Activated T-cell treated with anti-CD3 and anti-CD28 coated beads for 24 hours (primary cell): ENCODE measurements at places on chromosomes 7 and 10.

DNA sequence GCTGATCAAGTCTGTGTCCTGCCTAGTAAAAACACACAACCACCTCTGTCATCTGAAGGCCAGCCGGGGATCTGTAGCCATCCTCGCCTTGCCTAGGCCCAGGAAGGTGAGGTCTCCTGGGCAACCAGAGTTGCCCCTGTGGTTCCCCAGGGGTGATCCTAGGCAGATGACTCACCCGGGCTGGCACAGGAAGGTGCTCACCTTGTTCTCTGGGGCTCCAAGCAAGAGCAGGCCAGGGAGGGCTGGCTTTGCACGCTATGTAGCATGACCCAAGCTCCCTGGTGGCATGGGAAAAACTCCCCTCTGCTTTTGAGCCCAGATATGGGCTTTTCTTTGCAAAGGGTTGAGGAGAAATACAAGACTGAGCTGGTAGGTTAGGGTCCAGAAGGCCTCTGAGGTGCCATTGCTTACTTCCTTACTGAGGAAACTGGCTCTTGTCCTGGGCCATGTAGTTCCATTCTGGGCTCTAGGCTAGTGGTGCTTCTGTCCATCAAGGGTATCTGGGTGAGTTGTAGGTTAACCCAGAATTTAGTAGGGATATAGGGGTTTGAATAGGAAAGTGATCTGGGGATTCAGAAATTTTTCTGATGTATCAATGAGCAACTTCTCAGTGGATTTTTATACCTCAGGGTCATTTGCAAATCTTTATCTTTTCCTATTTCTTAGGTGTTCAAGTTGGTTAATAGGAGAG lies 112.0 kb downstream of the NT5C2 start:
- DNase-seq: no peak

DNA sequence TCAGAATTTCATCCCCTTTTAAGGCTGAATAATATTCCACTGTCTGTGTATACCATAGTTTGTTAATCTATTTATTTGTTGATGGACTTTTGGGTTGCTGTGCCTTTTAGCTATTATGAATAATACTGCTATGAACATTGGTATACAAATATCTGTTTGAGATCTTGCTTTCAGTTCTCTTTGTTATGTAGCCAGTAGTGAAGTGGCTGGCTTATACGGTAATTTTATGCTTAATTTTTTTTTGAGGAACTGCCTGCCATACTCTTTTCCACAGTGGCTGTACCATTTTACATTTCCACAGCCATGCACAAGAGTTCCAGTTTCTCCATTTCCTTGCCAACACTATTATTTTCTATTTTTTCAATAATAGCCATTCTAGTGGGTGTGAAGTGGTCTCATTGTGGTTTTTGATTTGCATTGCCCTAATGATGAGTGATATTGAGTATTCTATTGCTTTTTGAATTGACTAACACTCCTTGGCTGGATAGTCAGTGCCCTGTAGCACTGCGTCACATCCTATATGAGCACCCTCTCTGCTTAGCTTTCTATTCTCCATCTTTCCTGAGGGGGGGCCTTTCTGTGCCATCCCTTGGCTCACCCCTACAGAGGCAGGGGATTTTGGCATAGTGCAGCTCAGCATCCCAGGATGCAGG lies 29.4 kb upstream of the RAPGEF5 start:
- DNase-seq: no peak

DNA sequence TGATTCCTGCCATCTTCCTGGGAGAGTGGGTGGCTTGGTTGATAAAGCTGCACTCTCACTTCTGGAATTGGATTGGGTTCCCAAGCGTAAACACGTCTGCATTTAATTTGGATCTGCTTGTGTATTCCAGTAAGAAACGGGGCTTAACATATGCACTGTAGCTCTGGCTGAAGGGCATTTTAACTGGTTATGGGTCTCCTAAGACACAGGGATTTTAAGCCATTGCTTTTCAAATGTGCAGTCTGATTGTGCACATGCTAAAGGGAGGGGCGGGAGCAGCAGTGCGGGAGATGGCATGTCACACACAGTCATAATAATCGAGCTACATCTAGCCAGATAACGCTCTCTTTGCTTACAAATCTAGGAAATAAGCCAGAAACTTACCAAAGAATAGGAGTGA lies 247.3 kb upstream of the LYZL1 start:
- no peak for DNase-seq

GRCh38 chr10:21705828-21706176 lies 171.8 kb downstream of the MLLT10 start:
- no peak for DNase-seq

DNA sequence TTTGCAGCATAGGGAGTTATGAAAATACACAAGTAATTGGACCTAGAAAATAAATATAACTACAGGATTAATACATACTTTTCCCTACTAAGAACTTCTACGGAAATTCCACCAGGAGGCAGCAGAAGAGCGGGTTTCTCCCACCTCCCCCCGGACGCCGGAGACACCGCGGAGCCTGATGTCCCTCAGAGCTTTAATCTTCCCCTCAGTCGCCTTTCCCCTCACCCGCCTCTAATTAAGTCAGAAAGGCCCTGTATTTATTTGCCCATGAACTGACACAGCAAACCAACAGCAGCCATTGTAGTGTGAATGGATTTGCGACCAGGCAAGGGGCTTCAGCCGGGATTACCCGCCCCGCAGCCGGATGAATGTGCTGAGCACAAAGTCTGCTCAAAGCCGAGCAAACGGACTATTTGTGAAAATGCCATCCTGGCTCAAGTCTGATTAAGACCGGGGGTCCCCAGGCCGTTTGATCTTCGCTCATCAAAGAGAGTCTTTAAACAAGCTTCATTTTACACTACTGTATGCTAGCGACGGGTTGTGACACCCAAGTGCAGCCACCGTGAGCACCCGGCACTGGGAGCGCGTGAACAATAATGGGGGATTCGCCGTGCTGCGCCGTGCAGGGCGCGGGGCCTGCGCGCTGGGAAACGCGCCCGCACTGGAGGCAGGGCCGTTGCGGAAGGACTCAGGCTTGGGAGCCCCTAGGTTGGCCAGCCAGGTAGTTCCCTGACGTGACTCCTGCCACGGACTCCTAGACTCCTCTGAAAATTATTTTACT lies 5.6 kb upstream of the DKK1 start:
- no peak for DNase-seq

- no peak for DNase-seq
Observed at GRCh38 chr10:16854623-16855022, 37.4 kb upstream of the RSU1 start.

GRCh38 chr10:58157076-58157766 lies 110.5 kb downstream of the IPMK start:
- DNase-seq: no peak

DNA sequence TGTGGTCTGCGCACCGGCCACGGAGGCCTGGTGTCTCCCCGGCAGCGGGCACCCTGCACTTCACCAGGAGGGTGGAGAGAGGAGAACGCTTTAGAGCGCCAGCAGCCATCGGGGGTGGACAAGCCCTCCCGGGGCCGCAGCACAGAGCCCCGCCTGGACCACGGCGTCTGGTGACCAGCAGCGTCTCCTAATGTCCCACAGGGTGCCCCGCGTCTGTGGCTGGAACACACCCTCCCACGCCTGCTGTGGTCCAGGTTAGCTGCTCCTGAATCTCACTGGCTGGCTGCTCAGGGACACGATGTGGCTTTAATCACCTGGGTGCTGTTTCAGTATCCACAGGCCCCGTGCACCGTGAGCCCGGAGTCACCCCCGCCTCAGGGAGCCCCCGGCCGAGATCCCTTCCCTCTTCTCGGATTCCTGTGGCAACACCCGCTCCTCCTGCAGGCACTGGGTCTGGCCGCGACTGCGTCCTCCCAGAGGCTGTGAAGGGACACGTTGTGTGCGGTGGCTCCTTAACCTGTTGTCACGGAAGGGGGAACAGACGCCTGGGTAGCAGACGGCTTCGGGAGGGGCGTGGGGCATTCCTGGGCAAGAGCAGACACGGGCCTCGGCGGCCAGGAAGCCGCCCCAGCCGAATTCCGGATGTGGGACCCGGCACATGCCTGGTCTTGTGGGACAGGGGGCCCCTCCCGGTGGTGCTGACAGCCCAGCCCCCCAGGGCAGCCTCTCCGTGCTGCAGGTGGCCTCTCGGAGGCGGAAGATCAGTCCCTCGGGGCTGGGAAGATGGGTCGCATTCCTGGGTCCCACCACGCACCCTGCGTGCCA lies 78.9 kb downstream of the FOXL3 start:
- no peak for DNase-seq

DNA sequence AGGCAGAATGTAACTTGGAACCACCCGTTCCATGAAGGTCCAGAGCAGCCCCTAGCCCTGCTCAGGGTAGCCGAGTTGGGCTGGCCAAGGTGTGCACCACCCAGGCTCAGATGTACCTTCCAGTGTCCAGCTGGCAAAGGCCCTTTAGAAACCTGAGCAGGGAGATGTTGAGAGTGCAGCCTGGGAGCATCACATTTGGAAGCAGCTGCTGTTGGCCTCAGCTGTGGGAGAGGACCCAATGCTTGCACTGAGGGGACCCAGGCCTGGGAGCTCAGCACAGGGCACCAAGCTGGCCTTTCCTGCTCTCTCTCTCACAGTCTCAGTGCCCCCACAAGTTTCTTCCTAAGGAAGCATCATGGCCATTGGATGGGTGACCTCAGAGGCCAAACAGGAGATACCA lies 33.5 kb downstream of the ANXA8 start:
- DNase-seq: no peak

DNA sequence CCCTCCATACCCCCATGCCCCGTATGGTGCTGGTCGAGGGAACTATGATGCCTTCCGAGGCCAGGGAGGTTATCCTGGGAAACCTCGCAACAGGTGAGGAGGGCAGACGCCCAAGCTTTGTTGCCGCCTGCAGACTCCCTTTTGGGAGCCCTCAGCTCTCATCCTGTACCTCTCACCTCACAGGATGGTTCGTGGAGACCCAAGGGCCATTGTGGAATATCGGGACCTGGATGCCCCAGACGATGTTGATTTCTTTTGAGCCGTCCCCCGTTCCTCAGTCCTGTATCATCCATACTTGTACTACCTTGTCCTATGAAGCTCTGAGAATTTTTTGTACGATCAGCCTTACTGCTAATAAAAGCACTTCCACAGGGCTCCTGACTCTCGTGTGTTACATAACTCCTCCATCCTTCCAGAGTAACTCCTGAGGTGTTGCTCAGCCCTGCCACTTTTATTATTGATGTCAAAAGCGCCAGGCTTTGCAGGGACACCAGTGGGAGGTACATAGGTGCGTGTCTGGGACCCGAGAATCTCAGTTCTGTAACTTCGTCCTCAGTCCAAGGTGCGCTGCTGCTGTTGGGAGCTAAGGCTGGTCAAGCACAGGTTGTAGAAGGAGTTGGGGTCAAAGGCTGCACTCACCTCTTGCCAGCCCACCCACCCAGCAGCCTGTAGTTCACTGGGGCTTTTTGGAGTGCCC lies 1.1 kb downstream of the UFSP1 start:
- DNase-seq: no peak

DNA sequence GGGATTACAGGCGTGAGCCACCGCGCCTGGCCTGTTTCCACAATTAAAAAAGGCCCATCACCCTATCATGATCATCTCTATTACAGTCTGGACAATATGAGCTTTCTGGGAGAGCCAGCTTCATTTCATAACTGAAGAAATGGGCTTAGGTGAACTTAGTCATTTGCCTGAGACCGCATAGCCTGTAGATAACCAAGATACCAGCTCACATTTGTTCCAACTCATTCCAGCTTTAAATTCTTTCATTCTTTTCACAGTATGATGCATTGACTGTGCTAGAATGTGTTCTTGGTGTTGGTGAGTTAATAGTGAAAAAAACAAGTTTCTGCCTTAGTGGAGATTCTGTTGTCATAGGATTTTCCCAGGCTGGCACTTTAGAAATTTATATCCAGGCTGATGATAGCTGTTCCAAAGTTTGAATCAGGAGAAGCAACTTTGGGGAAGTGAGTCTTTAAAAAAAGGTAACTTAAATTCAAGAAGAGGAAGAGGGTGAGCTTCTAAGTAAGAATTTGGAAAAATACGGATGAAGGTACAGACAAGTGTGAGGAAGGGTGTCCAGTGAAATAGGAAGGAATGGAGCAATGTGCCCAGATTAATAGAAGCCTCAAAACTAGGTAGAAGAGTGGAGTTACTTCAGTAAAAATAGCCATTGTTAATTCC lies 2.1 kb upstream of the H2AZ2 start:
- no peak for DNase-seq

DNA sequence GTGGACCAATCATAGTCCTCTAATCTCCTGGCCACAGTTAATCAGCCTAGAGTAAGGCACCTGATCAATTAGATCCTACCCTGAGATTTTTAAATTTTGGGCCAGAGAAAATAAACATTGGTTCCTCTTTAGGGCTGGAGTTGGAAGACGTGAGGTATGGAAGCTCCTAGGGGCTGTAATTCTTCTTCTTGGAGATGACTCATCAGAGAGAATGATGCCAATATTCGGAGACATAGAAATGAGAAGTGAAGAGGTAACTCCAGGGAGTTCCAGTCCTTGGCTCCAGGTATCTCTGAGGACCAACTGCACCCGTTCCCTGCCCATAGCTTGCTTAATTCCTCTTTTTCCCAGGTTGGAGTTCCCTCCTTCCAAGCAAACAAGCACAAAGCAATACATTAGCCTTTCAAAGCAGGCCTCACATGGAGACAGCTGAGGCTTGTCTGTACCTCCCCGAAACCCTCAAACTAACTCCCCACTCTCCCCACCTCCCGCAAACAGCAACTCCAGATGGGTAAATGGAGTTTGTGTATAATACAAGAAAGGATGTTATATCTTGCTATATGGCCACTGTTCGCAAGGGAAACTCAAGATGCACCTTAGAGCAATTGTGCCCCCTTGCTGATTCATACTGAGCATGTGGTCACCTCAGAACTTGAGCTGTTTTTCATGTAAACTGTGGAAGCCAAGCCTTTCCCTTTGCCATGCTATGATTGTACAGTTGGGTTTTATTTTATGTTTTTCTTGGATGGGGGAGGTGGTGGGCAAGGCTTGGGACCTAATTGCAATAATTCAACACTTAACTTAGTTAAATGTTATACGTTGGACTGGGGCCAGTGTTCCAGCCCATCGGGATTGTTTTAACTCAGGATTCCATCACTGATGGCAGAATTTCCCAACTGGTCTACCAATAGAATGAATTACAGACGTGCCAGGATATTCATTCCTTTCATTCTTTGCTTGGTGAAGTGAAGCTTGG lies 29.3 kb downstream of the PIK3AP1 start:
- no peak for DNase-seq

GRCh38 chr7:139088268-139088667 lies 21.3 kb downstream of the ZC3HAV1 start:
- DNase-seq: no peak

GRCh38 chr7:133950855-133951254 lies 176.3 kb upstream of the LRGUK start:
- no peak for DNase-seq

- no peak for DNase-seq
Observed at GRCh38 chr10:8852546-8852945, 798.1 kb downstream of the GATA3 start.
